ENCODE measurements at places on chromosomes 1 and 21.

DNA sequence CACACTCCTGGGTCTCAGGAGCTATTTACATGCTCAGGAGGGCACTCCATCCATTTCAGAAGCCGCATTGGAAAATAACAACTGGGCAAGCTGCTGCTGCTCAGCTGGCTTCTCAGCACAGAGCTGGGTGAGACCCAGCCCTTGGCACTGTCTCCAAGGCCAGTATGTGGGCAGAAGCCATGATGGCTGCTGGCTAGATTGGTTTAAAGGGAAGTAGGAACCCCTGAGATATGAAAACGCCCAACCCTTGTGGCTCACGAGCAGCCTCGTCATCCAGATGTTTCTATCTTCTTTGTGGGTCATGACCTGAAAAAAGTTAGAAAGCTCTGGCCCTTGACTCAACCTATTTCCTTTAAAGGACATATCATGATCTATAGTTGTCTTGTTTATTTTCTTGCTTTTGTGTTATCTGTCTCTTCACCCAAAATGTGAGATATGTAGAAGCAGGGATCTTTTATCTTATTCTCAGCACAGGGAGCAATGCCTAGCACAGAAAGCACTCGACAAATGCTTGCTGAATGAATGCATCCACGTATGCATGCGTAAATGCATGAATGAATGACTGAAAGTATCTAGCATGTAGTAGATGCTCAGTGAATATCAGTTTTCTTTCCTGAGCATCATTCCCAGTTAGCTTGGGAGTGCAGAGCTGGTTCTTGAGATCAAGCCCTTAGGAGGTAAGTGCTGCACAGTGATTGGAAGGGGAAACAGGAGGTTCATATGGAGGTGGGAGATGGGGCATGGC lies 11.6 kb downstream of the MYBPH start:
- peak; percentile 51 for DNase-seq

GRCh38 chr1:35030756-35031446 lies 844 bp downstream of the ZMYM6 start:
- DNase-seq, result peak; percentile 39

GRCh38 chr1:184859381-184860105 lies 104.9 kb upstream of the EDEM3 start:
- no peak for DNase-seq

DNA sequence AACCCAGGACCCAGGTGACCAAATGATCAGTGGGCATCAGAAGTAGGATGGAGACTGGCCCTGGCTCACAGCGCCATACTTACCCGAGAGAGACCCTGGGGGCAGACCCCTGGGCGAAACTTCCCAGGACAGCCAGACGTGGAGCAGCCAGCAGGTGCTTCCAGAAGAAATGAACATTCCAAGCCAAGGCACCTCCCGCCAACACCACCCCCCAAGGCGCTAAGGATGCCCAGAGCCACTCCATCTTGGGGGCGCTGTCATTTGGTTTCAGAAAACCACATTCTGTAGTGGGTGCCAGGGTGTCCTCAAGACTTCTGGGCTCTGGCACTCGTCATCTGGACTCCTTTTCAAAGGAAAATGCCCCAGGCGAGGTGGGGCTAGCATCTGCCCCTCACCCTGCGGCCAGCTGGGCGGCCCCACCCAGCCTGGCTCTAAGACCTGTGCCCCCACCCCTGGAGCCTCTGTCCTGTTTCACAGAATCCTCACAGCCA lies 98.8 kb downstream of the RIPK4 start:
- DNase-seq, result no peak

- peak; percentile 74 for DNase-seq
These were observed 5.8 kb upstream of the FAM167B start for GRCh38 chr1:32241001-32241763.

GRCh38 chr1:60921175-60921574 lies 161.2 kb upstream of the NFIA start:
- no peak for DNase-seq

DNA sequence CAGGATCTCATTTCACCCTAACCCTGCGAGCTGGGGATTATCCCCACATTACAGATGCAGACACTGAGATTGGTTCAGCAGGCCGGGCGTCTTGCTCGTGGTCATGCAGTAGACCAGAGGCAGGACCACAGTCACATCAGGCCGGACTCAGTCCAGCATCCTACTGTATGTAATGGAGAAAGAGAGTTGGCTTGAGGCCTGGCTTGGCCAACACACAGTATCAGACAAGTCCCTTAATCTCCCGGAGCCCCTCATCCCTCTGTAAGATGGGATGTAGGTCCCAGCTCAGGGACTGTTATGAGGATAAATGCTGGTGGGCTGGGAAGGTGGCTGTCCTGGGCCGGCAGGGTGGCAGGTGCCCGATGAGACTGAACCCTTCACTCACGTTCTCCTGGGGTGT lies 66.1 kb upstream of the ACTL8 start:
- DNase-seq, result no peak

DNA sequence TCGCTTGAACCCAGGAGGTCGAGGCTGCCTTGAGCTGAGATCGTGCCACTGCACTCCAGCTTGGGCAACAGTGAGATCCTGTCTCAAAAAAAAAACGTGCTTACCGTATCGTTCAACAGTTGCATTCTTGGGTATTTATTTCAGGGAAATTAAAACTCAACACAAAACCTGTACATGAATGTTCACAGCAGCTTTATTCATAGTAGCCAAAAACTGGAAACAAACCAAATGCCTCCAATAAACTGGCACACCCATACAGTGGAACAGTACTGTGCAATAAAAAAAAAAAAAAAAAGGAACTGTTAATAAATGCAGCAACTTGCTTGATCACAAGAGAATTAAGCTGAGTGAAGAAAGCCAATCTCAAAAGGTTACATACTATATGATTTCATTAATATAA lies 6.7 kb downstream of the KHDRBS1 start:
- DNase-seq, result no peak

GRCh38 chr21:16863908-16864307 lies 648.9 kb upstream of the CXADR start:
- DNase-seq, result no peak

DNA sequence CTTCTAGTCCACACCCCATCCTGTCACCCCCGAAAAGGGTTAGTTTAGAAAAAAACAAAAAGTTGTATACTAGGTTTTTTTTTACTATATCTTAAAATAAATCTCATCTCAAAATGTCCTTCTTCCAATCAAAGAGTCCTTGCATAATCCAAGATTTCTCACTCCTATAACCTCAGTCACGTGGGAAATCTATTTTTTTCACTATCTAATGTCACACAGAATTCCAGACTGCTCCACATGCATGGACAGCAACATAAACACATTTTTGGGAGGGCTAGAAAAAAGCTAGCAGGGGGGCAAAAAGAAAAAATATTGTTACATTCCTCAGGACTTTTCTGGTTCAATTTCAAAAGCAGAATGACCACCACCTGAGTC lies 39.3 kb downstream of the TGFBR3 start:
- DNase-seq, result no peak

GRCh38 chr21:16569679-16570078 lies 839.9 kb downstream of the USP25 start:
- no peak for DNase-seq

GRCh38 chr1:233443040-233443760 lies 115.7 kb downstream of the MAP3K21 start:
- no peak for DNase-seq

GRCh38 chr1:221454096-221454495 lies 287.8 kb downstream of the DUSP10 start:
- DNase-seq, result no peak

GRCh38 chr1:213750231-213751063 lies 237.3 kb upstream of the PROX1 start:
- DNase-seq, result no peak

DNA sequence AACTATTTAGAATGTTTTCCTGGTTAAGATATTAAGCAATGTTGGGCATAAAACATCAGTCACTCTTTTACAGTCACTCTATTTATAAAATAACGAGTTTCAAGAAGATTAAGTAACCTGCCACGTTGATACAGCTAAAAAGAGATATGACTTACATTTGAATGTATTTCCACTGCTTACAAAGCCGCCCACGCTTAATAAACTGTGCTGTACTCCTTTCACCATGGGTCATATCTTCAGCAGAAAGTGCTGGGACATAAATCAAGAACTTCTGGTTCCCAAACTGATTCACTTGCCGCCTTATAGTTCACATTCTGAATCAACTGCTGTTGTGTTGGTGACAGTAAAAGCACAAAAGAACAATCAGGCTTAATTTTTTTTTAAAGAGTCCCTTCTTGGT lies 666.7 kb downstream of the NCAM2 start:
- no peak for DNase-seq
